Caco-2 (cell line): ENCODE measurements at places on chromosomes 12 and 14. TPM values are rescaled to one million over a fixed set of nuclear protein-coding genes. Genes with fewer than 3 reads are reported as not detected.

Gene LYSET
- 17.3 and 17.4 TPM in 2 replicates for total RNA-seq

Gene PTPRB
- total RNA-seq: 0.42 and 0.73 TPM in 2 replicates

- H3K27ac ChIP-seq: no peak overlapping the region
- no peak for DNase-seq
These were observed 93.5 kb downstream of the ATXN2 start for GRCh38 chr12:111505601-111506036.

DNA sequence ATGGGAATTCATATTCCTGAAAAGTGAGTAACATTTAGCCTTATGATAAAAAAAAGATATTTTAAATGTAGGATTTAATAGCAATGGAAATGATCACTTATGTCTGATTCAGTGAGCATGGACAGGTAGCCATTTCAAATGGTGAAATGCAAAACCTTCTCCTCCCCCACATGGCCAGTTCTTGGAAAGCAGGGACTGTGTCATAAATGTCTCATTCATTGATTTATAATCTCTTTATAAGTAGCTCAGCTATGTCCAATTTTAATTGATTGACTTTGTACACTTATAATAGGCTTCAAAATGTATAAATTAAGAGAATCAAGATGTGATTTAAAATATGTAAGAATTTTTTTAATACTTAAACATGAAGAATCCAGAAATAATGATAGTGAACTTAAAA, 24.6 kb upstream of the SCFD1 start:
- H3K4me1 ChIP-seq: no peaks in the 10 kb centered on the region
- H3K27ac ChIP-seq: no peak overlapping the region
- no peak for DNase-seq
- no peak overlapping the region for H3K4me3 ChIP-seq
- no peaks in the 10 kb centered on the region for H3K27me3 ChIP-seq

DNA sequence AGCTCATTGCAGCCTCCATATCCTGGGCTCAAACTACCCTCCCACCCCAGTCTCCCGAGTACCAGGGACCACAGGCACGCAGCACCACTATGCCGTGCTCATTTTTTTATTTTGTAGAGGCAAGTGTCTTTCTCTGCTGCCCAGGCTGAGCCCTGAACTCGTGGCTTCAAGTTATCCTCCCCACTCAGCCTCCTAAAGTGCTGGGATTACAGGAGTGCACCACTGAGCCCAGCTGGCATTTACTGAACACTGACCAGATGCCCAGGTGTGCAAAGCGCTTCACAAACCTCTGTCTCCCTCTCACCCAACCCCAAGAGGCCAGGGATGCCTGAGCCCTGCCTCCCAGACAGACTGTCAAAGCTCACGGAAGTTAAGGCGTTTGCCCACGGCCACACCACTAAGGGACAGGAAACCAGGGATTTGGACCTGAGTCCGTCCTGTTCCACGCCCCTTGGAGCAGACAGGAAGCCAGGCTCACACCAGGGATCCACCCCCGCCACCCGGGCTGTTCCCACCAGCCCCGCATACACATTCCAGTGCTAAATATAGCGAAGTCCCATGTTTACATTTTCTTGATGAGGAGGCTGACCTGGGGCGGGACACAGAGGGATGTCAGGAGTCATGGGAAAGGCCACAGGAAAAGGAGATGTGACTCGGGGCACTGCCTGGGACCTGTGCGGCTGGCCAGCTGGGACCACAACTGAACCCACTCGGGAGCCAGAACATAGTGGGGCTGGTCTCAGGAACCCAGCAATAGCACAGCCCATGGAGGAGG, 51.2 kb downstream of the TESC start:
- peak overlapping the region; percentile 68 for H3K27ac ChIP-seq
- H3K27me3 ChIP-seq: no peaks in the 10 kb centered on the region
- H3K4me1 ChIP-seq: peaks cover 46% of the 10 kb centered on the region
- no peaks in the 10 kb centered on the region for H3K36me3 ChIP-seq
- peak; percentile 64 for DNase-seq
- H3K4me3 ChIP-seq: no peak overlapping the region

DNA sequence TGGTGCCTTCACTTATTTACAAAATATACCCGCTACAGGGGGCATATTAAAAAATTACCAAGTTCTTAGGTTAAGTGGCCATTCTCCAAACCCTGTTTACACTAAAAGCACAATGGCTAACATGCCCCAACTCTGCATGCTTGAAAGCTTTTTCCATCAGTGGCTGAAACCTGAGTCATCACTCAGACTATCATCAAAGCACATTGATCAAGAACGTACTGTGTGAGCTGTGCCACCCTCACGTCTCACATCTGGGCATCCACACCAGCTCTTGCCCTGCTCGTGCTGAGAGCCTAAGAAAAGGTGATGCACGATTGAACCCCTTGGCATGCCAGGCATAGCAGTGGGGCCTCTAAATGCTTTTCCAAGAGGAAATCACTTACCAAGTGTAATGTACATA, 13.2 kb downstream of the AQP6 start:
- H3K27me3 ChIP-seq: no peaks in the 10 kb centered on the region
- peaks cover 10% of the 10 kb centered on the region for H3K4me1 ChIP-seq
- no peak overlapping the region for H3K4me3 ChIP-seq
- H3K27ac ChIP-seq: no peak overlapping the region
- DNase-seq: no peak

DNA sequence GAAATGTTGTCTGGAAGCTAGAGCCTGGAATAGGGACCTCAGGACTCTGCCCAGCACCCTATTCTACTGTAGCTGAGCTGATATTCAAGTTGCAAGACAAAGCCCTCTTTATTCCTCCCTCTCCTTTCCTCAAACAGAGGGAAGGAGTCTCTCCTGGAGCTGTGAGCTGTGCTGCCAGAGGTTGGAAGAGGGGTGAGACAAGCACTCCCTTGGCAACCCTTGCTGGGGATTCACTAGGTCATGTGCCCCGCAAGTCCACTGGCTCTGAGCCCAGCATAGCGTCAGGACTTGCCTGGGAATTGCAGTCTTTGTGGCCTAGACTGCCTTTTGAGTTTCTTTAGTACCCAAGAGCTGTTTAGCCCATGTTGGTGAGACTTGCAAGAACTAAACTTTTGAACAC, 11.4 kb upstream of the ASCL1 start:
- no peaks in the 10 kb centered on the region; the same call in 1 of the 2 replicates for H3K27me3 ChIP-seq
- H3K36me3 ChIP-seq: no peaks in the 10 kb centered on the region
- no peaks in the 10 kb centered on the region for H3K4me1 ChIP-seq
- DNase-seq: no peak

- no peak for DNase-seq
These were observed 17.1 kb downstream of the AMDHD1 start for GRCh38 chr12:95960241-95960640.

GRCh38 chr12:99824900-99825542, 159.7 kb downstream of the ANKS1B start:
- no peak overlapping the region for H3K4me3 ChIP-seq
- DNase-seq: no peak
- H3K27me3 ChIP-seq: no peaks in the 10 kb centered on the region; the same call in 1 of the 2 replicates
- no peak overlapping the region for H3K27ac ChIP-seq

- no peaks in the 10 kb centered on the region for H3K36me3 ChIP-seq
- H3K4me1 ChIP-seq: no peaks in the 10 kb centered on the region
- no peaks in the 10 kb centered on the region for H3K27me3 ChIP-seq
- DNase-seq: no peak
- no peak overlapping the region for H3K4me3 ChIP-seq
- H3K27ac ChIP-seq: no peak overlapping the region
These were observed 64.4 kb downstream of the TMX1 start for GRCh38 chr14:51304438-51304837.

- H3K27me3 ChIP-seq: no peaks in the 10 kb centered on the region
- no peaks in the 10 kb centered on the region for H3K36me3 ChIP-seq
- H3K4me3 ChIP-seq: no peak overlapping the region; the same call in 1 of the 2 replicates
- DNase-seq: peak; percentile 96
- H3K4me1 ChIP-seq: peaks cover 78% of the 10 kb centered on the region
- H3K27ac ChIP-seq: peak overlapping the region; percentile 88
These were observed 17.4 kb upstream of the COL2A1 start for GRCh38 chr12:48021485-48022179.

- no peak overlapping the region for H3K27ac ChIP-seq
- H3K36me3 ChIP-seq: no peaks in the 10 kb centered on the region
- H3K4me1 ChIP-seq: peaks cover 10% of the 10 kb centered on the region
- H3K27me3 ChIP-seq: no peaks in the 10 kb centered on the region
- H3K4me3 ChIP-seq: no peak overlapping the region
These were observed 562.8 kb downstream of the GALC start for GRCh38 chr14:87430214-87430613.

DNA sequence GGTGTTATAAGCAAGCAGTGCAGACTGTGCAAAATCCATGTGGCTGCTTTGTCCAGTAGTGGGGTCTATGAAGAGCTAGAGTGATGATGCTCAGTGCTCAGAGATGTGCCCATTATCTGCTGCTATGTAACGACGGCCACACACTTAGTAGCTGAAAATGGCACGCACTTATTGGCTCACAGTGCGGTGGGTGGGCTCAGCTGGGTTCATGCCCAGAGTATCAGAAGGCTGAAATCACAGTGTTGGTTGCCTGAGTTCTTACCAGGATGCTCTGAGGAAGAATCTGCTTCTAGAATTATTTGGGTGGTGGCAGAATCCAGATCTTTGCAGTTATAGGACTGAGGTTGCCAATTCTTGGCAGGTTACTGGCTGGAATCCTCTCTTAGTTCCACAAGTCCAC, 124.7 kb downstream of the SLC15A4 start:
- no peaks in the 10 kb centered on the region for H3K4me1 ChIP-seq
- DNase-seq: no peak
- no peak overlapping the region for H3K4me3 ChIP-seq
- no peaks in the 10 kb centered on the region; the same call in 1 of the 2 replicates for H3K27me3 ChIP-seq

DNA sequence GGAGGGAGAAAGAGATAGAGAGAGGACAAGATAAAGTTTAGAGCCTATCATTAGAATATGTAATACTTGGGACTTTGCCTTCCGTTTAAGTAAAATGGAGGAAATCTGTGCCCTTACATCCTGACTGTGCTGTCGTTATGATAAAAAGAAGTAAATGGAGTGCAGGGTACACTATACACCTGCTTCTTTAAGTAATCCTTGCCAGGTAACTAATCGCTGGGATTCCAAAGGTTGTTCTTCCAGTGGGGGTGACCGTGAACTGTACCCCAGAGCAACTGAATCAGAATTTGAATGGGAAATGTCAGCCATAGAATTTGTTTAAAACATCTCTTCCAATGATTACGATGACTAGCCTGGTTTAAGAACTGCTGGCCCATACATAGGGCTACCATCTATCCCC, 126.1 kb upstream of the EEA1 start:
- no peak overlapping the region for H3K27ac ChIP-seq
- no peaks in the 10 kb centered on the region for H3K27me3 ChIP-seq
- H3K4me1 ChIP-seq: peaks cover 57% of the 10 kb centered on the region
- H3K4me3 ChIP-seq: no peak overlapping the region
- DNase-seq: no peak

GRCh38 chr14:97916100-97916499, 1118.9 kb downstream of the VRK1 start:
- no peaks in the 10 kb centered on the region for H3K27me3 ChIP-seq
- H3K36me3 ChIP-seq: no peaks in the 10 kb centered on the region
- DNase-seq: no peak

DNA sequence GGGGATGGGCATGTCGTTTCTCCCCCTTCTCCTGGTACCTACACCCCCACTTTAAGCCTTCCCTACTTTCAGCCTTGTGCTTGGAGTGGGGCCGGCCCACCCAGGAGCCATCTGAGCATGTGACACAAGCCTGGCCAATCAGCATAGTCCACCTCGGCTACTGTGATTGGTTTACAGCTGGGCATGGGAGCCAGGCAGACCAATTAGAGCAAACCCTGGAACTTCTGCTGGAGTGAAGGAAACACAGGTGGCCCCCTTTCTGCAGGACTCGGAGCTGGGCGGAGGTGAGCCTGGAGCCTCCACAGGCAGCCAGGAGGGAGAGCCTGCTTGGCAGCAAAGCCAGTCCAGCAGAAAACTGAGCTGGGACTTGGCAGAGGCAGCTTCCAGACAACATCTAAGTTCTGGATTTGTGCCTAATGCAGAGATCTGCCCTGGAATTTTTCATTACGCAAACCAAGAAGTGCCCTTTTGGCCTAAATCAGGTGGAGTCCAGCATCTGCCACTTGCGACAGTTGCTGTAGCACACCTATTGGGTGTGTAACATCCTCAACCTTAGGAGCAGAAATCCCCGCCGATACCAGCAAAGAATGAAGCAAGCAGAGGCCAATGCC, 59.5 kb downstream of the SCARB1 start:
- peak overlapping the region; percentile 61 for H3K27ac ChIP-seq
- DNase-seq: peak; percentile 73
- H3K4me3 ChIP-seq: no peak overlapping the region
